ENCODE measurements at places on chromosomes 4 and X. TPM values are rescaled to one million over a fixed set of nuclear protein-coding genes. Genes with fewer than 3 reads are reported as not detected.
A peak's percentile ranks its signal among the peaks of the same experiment; 100 is the strongest.

DNA sequence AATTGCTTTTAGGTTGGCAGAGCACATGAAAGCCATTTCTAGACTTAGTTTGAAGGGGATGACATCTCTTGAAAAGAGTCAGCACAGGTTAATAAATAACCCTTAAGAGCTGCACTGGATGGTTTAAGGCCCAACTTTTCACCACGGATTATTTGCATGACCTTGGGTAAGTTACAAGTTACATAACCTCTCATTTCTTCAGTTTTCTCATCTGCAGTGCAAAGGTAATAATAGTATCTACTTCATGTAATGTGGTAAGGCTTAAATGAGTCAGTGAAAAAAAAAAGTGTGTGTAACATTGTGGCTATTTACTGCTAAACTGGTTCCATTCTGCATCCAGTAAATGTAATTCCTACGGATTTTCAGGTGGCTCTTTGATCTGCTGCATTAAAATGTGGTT is 715.8 kb downstream of the CCSER1 start:
- peak; percentile 56 for DNase-seq

- no peak for DNase-seq
These were observed 179.9 kb upstream of the PPP3CA start for GRCh38 chr4:101527188-101527587.

DNA sequence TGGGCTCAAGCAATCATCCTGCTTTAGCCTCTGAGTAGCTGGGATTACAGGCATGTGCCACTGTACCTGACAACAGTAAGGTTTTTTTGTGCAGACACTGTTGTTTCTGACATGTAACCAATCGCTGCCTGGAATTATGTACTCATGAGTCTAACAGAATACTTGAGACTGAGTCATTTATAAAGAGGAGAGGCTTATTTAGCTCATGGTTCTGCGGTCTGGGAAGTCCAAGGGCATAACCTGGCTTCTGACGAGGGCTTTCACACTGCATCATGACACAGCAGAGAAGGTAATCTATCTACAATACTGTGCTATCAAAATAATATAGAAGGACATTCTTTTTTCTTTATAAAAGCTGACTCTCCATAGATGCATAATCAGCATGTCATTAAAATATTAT is 115.5 kb upstream of the STOX2 start:
- no peak for DNase-seq

Gene LGI2
- polyA plus RNA-seq: 0.05 TPM
